Activated T-cell treated with anti-CD3 and anti-CD28 coated beads, Interleukin-2, amount 50 U/mL, for 72 hours (primary cell): ENCODE measurements at places on chromosomes 6 and 20.

GRCh38 chr20:62925076-62925419 is 1.3 kb downstream of the DIDO1 start:
- DNase-seq, result no peak

- no peak for DNase-seq
These were observed 65.2 kb upstream of the TXNDC5 start for GRCh38 chr6:7975764-7976146.

- no peak for DNase-seq
These were observed 307.1 kb upstream of the FLRT3 start for GRCh38 chr20:14644306-14645097.

GRCh38 chr6:87155842-87156815 is 764 bp downstream of the ZNF292 start:
- DNase-seq, result peak; percentile 49

DNA sequence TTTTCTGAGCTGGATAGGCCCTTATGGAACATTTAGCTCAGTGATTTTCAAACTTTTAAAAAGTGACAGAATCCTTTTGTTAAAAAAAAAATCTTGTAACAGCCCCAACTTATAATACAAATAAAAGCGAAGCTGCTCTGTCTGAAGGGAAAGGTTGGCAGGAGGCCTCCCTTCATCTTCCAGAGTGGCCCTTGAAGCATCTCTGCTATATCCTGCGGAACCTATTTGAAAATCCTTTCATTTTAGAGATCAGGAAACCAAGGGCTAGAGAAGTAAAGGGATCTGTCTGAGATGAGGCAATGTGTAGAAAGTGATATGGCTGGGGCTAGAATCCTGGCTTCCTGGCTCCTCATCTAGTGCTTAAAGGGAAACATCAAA is 107.8 kb downstream of the UBE3D start:
- no peak for DNase-seq

DNA sequence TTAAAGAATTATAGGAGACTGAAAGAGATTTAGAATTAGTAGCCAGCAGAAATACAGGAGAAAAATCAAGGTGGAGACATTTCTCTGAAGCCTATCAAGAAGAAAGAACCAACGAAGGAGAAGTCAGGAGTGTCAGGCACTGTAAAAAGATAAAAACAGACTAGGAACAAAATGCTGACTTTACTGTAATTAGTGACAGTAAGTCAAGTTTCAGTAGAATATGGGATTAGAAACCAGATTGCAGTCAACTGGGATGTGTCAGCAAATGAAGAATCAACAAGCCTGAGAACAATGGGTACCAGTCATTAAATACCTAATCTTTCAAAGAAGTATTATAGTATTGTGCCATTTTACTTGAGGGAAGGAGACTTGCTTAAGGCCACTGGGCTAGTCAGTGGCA is 21.6 kb downstream of the CALHM6 start:
- no peak for DNase-seq

GRCh38 chr6:42704251-42704936 is 18.0 kb downstream of the PRPH2 start:
- DNase-seq, result no peak

GRCh38 chr6:56514395-56514794 is 128.3 kb downstream of the DST start:
- no peak for DNase-seq

DNA sequence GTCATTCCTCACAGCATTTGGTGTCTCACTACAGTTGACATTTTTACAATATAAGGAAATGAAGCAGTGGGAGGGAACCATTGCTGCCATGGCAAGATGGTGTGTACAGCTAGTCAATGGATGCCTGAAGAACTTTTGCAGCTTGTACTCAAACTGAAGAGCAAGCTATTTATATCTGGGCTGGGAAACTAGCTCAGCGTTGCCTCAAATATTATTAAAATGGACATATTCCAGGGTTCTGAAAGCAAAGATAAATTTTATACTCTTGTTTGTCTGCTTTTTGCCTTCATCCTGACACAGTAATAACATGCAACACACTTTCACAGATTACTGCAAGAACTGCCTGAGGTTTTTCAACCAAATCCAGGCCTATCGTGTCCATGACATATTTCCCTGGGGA is 156.4 kb upstream of the COL21A1 start:
- DNase-seq, result no peak

- no peak for DNase-seq
These were observed 80.2 kb downstream of the PLCB1 start for GRCh38 chr20:8212286-8212685.

- DNase-seq, result no peak
These were observed 33.5 kb downstream of the CARMIL1 start for GRCh38 chr6:25312703-25313102.

- DNase-seq, result no peak
These were observed 12.4 kb downstream of the SERINC1 start for GRCh38 chr6:122459240-122459639.

- no peak for DNase-seq
These were observed 109.3 kb downstream of the WDR27 start for GRCh38 chr6:169592558-169592957.
